Activated CD4-positive, alpha-beta T cell treated with anti-CD3 and anti-CD28 coated beads, Interleukin-2, Interleukin-6, amounts not matched to agents 100 ng/mL and 50 ng/mL, durations not matched to agents 16 hours and 8 hours (primary cell): ENCODE measurements at places on chromosomes 7 and 10.
A peak's percentile ranks its signal among the peaks of the same experiment; 100 is the strongest.

DNA sequence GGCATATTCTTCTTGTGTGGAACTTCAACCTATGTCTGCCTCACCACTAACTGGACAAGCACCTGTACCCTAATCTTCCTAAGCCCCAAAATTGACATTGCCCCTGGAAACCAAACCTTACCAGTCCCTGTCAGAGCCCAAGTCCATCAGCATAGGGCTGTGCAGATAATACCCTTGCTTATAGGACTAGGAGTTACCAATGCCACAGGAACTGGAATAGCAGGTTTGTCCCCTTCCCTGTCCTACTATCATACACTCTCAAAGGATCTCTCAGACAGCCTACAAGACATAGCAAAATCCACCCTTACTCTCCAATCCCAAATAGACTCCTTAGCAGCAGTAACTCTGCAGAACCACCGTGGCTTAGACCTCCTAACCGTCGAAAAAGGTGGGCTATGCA is 19.8 kb downstream of the ZNF107 start:
- DNase-seq, result no peak

- DNase-seq, result no peak
Measured at GRCh38 chr10:128220021-128220420, 93.8 kb upstream of the MKI67 start.

DNA sequence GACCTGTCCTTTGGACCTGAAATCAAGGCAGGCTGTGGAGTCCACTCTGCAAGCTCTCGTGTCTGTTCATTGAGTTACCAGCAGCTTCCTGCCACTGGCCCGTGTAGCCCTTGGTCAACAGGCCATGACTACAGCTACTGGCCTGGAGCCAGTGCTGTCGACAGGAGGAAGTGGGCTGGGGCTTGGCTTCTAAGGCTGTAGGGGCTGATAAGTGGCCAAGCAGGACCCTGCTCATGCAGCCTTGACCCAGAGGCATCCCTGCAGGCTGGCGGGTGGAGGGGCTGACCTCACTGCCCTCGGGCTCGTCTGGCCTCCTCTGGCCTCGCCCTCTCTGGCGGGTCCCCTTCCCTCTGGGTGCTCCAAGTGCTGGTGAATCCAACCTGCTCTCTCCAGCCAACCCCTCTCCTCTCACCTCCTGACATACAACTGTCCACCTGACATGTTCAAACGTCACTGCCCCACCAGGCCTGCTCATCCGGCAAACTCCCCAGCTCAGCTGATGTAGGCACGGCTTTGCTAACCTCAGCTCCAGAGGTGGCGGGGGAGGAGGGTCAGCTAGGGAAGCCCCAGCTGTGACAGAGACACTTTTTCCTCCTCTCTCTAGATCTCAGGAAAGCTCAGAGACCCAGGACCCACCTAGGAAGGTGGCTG is 188.6 kb upstream of the LYZL2 start:
- no peak for DNase-seq

DNA sequence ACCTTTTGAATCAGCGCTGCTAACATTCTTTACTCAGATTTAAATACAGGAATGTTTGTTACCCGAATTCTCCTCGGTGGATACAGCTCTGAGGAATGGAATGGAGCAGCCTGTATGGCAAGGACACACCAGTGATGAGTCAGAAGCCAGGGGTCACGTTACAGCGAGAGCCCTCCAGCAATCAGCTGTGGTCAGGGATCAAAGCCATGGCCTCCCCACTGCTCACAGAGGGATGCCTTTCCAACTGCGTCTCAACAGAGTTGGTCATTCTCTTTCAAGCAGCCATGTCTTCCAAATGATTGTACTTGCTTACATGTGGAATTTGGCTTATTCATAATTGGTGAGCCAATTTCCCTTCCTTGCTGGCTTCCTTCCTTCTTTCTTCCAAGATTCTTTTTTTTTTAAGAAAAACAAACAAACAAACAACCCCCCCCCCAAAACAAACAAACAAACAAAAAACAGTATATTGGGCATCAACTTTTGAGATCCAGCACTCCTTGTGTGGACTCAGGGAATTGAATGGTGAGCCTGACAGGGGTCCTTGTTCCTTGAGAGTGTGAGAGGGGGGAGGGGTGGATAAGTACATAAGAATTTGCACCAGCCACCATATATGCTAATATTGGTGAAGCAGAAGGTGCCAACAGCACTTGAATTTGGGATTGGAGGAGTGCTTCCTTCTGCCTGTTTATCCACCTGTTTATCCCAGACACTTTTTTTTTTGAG is 100.2 kb downstream of the ATXN7L1 start:
- DNase-seq, result no peak

GRCh38 chr10:131973160-131973951 is 8.4 kb downstream of the BNIP3 start:
- DNase-seq, result no peak

DNA sequence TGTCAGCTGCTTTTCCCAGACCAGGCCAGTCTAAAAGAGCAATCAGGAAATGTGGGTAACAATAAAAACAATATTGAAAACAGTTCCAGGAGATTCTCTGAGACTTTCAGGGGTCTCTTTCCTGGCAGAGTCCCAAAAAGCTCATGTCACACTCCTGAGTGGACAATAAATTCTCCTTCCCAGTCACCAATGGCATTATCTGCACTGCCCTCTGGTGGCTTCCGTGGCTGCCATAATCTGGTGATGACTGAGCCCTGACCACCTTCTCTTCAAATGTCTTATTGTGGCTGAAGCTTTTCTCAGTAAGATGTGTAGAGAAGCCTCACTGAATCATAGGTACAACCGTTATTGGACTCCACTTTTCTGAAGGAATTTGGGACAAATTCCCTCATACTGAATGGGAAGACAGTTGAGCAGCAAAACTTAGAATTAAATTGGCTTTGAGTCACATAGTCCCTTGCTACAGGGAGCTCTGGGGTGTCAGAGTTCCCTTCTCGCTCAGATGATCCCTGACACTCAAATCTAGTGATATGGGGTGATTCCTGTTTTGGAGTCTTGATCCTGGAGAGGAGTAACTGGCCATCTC is 24.4 kb upstream of the ASAH2 start:
- peak; percentile 35 for DNase-seq

DNA sequence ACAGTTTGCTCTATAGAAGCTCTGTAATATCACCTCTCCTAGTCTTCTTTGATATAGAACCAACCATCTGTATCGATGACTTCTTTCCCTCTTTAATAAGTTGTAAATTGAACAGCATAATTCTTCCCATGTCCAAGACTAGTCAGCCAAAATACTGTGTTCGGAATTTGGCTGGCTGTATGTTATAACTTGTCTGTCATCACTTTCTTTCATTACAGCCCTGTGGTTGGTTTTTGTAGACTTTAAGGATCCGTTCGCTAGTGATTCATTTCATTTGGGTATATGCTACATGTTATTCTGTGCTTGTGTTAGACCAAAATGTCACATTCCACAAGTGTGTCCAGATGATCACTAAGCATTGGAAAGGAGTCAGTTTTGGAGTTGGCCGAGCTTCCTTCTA is 155.4 kb upstream of the ITGB1 start:
- no peak for DNase-seq

- DNase-seq, result no peak
Measured at GRCh38 chr7:149505551-149505950, 7.9 kb upstream of the ZNF746 start.

- DNase-seq, result no peak
Measured at GRCh38 chr7:134761266-134761665, 18.2 kb upstream of the CALD1 start.

DNA sequence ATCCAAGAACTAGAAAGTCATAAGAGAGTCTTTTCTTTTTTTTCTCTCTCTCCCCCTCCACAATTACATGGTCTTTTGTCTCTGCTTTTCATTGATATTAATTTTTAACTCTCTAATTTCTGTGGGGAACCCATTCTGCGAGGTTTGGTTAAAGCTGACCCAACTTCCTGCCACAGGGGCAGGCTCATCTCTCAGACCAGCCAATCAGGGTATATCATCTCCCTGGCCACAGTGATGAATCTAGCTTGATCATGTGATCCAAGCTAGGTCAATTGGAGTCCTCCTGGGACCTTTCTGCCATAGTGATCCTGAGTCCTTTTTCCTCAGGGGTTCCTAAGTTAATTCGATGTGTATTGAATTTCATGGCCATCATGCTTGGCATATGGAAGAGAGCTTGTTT is 38.0 kb upstream of the TRUB1 start:
- no peak for DNase-seq

- DNase-seq, result peak; percentile 16
Measured at GRCh38 chr10:103666087-103666761, 172.7 kb downstream of the NEURL1 start.

DNA sequence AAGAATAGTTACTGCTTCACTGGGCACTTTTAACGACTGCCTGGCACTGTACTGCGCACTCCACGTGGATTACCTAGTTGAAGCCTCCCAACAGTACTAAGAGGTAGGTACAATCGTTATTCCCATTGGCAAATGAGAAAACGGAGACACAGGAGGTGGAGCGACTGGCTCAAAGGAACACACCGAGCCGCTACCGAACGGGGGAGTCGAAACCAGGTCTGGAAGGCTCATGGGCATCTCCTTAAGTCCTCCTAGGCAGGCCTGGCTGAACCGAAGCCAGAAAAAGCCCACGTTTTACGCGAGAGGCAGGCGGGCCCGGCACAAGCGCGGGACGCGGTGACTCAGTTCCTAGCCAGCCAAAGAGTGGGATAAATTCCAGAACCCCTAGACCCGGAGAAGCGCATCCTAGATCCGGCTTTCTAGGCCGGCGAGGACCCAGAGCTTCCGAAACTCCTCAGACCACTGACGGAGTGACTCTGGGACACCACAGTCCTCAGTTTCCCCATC is 472 bp downstream of the PDAP1 start:
- DNase-seq, result no peak

DNA sequence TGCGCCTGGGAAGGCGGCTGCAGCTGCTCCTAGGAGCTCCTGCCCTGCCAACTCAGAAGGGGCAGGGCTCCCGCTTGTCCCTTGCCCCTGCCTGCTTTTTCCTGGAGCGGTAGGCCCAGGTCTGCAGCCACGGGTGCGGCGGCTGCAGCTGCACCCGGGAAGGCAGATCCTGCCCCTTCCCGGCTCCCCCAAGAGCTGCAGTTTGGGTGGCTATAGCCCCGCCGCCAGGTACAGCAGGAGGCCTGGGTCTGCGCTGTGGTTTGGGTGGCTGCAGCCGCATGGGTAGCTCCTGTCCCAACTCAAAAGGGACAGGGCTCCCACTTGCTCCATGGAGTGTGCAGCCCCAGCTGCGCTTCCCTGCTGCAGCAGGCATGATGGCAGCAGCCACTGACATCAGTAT is 6.5 kb upstream of the AUTS2 start:
- no peak for DNase-seq

DNA sequence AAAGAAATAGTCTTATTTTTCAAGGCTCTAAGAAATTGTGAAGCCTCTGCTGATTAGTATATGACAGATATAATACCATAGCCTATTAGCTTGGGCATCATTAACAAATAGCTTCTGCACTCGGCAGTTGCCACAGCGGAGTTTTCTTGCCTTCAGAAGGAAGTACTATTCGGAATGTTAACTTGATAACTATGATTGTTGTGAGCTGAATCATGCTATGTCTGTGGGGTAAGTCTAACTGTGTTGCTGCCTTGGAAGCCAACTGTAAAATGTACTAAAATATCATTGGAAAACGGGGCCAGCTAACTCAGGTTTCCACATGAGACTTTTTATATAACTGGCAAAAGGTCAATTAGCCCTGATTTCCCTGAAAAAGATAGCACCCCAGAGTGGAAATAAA is 93.2 kb downstream of the TWIST1 start:
- DNase-seq, result no peak

GRCh38 chr7:135091717-135092116 is 56.2 kb upstream of the TMEM140 start:
- DNase-seq, result no peak

- DNase-seq, result no peak
Measured at GRCh38 chr7:11434366-11434765, 397.6 kb downstream of the THSD7A start.

DNA sequence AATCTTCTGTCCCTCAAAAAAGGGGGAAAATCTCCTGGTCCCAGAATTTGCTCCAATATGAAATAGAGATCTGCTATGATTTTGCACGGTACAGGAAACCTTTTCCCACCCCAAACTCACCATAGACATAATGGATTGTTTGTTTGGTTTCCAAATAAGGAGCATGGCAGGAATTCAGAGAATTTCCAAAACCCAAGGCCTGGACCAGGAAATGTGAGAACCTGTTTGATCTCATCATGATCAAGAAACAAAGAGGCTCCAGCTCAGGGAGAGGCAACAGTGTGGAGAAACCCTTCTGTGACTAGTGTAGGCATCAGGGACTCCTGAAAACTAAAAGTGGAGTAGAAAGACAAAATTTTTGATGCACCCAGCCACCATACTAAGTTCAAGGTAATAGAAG is 1548.1 kb upstream of the LRRTM3 start:
- DNase-seq, result no peak

- DNase-seq, result no peak
Measured at GRCh38 chr10:37679465-37679864, 177.9 kb downstream of the ZNF248 start.
